ENCODE measurements at places on chromosomes 13 and 19.

DNA sequence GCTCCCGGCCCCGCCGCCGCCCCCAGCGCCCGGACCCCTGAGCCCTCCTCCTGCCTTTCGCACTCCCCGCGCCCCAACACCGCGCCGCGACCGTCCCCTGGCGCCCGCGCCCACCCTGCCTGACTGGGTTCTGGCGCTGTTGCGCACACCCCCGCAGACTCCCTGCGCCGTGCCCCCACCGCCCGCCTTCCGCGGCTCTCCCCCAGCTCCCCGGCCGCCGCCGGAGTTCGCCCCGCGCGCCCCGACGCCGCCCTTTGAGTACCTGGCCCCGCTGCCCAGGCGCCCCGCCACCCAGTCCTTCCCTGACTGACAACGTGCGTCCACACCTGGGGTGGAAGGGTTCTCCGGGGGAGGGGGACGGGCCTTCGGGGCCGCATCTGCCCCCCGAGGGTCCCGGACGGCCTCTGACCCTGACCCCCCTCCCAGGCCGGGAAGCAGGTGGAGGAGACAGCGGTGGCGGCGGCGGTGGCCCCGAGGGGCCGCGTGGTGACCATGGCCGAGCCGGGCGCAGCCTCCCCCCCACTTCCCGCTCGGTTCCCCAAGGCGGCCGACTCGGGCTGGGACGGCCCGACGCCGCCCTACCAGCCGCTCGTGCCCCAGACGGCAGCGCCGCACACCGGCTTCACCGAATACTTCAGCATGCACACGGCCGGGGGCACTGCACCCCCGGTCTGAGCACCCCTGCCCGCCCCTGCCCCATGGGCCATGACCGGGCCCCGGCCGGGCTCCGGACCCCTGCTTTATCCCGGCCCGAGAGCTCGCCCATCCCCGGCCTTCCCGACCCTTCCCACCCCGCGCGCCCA lies 1.4 kb upstream of the MEGF8 start:
- no peak for DNase-seq

GRCh38 chr13:108643646-108644353 lies 14.4 kb downstream of the MYO16 start:
- DNase-seq = no peak

- DNase-seq = no peak
These were observed 8.4 kb downstream of the PLD3 start for GRCh38 chr19:40356681-40357595.

- no peak for DNase-seq
These were observed 46.8 kb upstream of the URAD start for GRCh38 chr13:28035146-28035782.

GRCh38 chr13:97834250-97834649 lies 119.2 kb upstream of the IPO5 start:
- DNase-seq = no peak

DNA sequence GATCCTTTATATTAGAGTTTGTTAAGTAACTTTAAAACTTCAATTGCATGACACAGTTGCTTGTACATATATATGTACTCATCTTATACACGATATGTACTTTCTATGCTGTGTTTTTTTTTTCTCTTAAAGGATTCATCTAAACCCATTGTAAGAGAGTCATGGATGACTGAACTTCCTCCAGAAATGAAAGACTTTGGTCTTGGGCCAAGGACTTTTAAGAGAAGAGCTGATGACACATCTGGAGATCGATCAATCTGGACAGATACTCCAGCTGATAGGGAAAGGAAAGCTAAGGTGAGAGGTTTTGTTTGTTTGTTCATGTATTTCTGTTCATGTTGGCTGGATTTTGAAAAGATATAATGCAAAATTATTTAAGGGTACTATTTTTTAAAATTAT lies 26.0 kb downstream of the GPALPP1 start:
- DNase-seq = no peak

DNA sequence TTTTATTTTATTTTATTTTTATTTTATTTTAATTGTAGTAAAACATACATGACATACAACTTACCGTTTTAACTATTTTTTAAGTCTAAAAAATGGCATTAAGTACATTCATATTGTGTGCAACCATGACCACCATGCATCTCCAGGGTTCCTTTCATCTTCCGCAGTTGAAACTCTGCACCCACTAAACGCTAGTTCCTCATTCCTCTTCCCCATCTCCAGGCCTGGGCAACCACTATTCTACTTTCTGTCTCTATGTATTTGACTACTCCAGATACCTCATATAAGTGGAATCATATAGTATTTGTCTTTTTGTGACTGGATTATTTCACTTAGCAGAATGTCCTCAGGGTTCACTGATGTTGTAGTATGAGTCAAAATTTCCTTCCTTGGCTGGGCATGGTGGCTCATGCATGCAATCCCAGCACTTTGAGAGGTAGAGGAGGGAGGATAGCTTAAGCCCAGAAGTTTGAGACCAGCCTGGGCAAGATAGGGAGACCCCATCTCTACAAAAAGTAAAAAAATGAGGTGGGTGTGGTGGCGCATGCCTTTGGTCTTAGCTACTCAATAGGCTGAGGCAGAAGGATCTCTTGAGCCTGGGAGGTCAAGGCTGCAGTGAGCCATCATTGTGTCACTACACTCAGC lies 55.7 kb upstream of the ZNF507 start:
- peak; percentile 4 for DNase-seq

DNA sequence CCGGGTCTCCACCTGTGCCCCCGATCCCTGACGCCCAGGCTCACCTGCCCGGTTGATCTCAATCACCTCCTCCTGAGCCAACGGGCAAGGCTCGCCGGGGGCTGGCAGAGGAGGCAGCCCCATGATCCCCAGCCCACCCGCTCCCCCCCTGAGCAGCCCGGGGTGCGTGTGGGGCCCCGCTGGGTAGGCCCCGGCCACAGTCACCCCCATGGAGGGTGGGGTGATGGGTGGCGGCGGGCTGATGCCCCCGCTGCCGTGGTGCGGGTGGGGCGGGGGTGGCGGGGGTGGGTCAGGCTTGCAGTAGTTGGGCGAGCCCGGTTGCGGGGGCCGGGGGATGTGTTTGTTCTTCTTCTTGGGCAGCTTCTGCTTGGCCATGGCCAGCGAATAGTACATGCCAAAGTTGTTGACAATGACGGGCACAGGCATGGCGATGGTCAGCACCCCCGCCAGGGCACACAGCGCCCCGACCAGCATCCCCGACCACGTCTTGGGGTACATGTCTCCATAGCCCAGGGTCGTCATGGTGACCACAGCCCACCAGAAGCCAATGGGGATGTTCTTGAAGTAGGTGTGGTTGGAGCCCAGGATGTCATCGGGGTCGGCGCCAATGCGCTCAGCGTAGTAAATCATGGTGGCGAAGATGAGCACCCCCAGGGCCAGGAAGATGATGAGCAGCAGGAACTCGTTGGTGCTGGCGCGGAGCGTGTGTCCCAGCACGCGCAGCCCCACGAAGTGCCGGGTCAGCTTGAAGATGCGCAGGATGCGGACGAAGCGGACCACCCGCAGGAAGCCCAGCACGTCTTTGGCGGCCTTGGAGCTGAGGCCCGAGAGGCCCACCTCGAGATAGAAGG lies 6.0 kb downstream of the KCNC3 start:
- no peak for DNase-seq

DNA sequence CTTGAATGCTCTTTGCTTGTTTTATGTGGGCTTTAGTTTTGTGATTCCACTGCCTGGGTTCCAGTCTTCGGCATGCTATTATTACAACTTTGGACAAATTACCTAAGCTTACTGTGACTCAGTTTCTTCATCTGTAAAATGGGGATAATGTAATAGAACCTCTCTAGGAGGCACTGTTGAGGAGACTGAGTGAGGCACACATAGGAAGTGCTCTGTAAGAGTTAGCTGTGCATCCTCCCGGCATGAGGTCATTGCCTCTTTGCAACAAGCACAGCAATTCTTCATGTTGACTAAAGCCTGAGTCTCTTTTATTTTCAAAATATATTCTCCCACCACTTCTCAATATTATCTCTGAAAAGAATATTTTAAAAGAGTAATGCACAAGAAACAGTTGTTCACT lies 227.4 kb downstream of the DLEU7 start:
- no peak for DNase-seq

- DNase-seq = no peak
These were observed 26.3 kb downstream of the SHANK1 start for GRCh38 chr19:50693064-50693975.

GRCh38 chr13:35231426-35231825 lies 245.1 kb downstream of the MAB21L1 start:
- DNase-seq = no peak

GRCh38 chr19:38700350-38700901 lies 43.8 kb downstream of the CAPN12 start:
- DNase-seq = no peak

- DNase-seq = no peak
These were observed 188.2 kb upstream of the RNF113B start for GRCh38 chr13:98365302-98365701.

DNA sequence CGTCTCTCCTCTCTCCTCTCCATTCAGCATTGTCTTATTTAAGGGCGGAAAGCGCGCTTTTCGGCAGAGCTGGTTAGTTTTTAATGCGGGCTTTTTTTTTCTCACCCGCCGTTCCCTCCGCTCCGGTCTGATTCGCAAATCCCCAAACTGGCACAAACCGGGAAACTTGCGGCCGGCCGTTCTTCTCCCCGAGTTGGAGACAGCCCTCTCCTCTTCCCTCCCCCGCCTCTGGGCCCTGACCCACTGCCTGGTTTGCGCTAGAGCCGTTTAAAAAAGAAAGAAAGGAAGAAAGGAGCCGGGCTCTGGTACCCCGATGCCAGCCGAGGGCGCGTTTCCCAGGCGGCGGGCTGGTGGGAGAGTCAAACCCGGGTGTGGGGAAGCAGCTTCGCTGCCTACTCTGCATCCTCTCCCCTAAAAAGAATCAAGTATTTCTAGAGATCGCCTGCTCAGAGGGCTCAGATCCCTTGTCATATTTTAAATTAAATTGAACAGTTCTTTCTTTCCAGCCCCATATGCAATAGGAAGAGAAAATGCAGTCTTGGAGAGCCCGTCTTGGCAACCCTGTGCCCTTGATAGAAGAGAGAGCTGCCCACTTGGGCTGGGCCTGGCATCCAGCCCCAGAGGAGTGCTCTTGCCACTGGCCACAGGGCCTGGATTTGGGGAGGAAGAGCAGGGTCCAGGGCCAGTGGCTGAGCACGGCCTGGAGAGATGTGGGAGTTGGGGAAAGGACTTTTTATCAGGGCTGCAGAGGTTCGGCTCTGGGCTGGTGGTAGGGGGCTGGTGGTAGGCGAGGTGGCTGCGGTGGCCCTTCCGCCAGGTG lies 19.0 kb downstream of the NFIX start:
- no peak for DNase-seq

- DNase-seq = no peak
These were observed 2070.3 kb downstream of the PCDH9 start for GRCh38 chr13:65159803-65160202.

DNA sequence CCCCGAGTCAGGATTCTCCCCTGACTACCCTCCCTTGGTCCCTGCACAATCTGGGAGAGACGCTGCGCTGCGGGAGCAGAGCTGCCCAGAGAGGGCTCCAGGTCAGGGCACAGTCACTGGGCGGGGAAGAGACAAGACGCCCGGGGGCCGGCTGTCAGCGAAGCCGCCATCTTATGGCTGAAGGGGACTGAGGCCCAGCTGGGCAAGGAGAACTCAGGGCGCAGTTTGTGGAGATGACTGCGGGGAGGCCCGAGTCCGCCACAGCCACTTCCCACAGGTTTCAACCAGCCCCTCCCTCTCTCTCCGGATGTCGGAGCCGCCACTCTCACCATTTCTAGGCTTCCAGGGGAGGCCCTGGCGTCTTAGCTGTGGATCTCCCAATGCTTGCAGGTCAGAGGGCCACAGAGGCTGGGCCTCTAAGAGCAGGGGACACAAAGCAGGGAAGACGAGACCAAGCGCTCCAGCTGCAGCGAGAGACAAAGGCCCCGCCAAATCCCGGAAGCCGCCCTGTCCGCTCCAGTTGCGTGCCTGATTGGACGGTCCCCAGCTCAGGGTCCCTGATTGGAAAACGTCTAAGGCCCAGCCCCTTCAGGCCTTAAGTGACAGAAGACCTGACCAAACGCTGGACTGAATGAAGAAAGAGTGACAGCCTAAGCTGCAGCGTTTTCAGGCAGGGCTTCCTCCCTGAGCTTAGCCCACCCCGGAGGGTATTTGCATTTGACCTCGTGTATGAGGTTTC lies at the start of gene ZNF724:
TSS of gene ZNF724 (minus strand) at position 484 of the 739 bp plus-strand sequence. CDS start at position 332, 152 bp downstream.
- peak; percentile 99 for DNase-seq

DNA sequence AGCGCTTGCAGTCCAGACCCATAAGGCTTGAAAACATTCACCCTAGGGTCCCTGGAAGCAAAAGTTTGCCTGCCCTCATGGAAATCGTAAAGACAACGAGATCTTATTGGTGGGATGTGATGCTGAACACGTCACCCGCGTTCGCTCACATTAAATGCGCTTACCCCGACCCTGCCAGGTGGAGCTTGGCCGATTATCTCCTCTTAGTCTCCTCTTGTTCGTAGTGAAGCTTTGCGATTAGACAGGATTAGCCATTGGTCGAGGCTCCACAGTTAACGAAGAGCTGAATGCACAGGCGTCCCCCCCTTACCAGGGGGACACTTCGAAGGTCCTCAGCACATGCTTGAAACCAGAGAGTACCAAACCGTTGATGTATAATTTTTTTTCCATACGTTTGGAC lies 16.0 kb upstream of the KDM4B start:
- DNase-seq = no peak

- DNase-seq = no peak
These were observed 53.7 kb downstream of the DPF1 start for GRCh38 chr19:38170334-38170733.

- DNase-seq = no peak
These were observed 2.7 kb downstream of the CD22 start for GRCh38 chr19:35331551-35332214.

- DNase-seq = no peak
These were observed 7.4 kb upstream of the CDC34 start for GRCh38 chr19:524062-524674.

DNA sequence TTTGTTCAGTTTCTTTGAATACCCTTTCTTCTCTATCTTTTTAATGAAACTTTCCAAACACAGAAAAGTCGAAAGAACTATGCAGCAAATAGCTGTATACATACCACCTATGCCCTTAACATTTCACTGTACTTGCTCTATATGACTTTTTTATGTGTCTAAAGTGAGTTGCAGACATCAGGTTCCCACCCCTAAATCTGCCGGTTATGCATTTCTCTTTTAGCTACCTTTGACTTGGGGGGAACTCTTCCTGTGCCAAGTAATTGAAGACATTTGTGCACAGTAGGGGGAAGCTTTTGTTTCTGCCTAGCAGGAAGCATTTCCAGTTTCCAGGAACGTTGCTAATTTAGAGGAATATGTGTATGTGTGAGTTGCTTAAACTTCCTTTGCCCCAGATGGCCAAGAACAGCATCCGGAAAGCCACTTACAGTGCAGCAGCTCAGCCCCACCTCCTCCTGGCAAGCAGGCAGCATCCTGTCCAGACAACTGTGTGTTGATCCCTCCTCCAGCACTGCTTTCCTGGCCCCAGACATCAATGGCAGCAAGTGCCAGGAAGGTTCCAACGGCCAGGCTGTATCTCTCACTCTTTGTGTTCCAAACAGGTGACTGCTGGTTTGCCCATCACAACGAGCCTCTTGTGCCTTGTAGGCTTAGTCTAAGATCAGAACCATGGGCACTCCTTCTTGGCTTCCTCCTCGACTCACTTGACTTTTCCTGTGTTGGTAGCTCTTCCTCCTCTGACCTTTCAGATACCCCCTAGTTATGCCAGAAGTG lies 14.7 kb upstream of the GRAMD1A start:
- no peak for DNase-seq

GRCh38 chr13:50241479-50241878 lies 226.2 kb downstream of the KCNRG start:
- peak; percentile 45 for DNase-seq

GRCh38 chr19:51274049-51274770 lies 23.3 kb downstream of the SIGLECL1 start:
- no peak for DNase-seq

Measured in pons (tissue), 1 donor.